ENCODE measurements at places on chromosomes 13 and 19.

DNA sequence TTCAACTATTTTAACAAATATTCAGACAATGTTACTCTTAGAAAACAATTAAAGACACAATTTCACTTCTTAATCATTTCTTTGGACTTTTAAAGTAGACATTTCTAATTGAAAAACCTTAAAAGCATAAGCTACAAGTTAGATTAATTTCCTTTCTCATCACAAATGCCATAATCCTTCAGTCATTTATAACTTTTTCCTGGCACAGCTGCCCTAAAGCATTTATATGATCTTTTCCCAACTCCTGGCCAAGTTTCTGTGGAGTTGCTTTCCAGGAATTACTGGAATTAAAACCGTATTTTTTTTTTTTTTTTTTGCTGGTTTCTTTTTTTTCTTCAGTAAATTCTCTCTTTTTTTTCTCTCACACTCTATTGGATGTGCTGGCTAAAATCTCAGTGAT, 615.9 kb downstream of the TBC1D4 start:
- DNase-seq: no peak

- DNase-seq: no peak
Observed at GRCh38 chr19:45814851-45815480, at the start of gene RSPH6A. TSS of gene RSPH6A (minus strand) at chr19:45815308. CDS start at chr19:45815176, 132 bp downstream.

DNA sequence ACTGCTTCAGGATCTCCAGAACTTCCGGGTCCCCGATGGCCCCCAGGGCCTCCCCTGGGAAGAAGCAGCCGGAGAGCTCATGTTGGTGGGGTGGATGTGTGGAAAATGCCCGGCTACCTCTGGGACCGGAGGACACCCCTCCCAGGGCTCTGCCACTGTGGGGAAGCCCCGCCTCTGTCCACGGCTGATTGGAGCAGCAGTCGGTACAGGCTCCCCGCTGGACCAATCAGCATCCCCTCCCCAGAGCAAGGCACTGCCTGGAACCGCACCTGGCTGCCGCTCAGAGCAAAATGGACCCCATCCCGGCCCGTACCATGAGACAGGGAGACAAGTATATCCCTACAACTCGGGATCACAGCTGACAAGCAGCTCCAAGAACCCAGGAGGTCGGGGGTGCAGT, 6.4 kb downstream of the DOHH start:
- no peak for DNase-seq

DNA sequence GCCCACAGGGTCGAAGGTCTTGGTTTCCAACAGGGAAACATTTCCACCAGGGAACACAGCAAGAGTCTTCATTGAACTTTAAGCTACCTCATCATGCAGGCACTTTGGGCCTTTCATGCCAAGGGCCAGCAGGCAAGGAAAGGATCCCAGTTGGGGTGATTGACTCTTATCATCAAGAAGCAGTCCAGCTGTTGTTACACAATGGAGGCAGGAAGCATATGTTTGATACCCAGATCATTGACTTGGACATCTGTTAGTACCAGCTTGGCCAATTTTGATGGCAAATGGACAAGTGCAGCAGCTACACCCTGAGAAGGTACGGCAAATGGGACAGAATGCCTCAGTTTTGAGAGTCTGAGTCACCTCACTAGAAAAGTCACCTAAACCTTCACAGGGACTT, 10.9 kb upstream of the RCBTB1 start:
- DNase-seq: no peak

- no peak for DNase-seq
Observed at GRCh38 chr19:21221693-21222092, 79.9 kb downstream of the ZNF431 start.

- peak; percentile 90 for DNase-seq
Observed at GRCh38 chr19:58150328-58150921, at the start of gene ZNF329. TSS of gene ZNF329 (minus strand) at chr19:58150789. CDS start at chr19:58129503, 21,286 bp downstream.

- DNase-seq: no peak
Observed at GRCh38 chr19:3189702-3190469, 4.2 kb downstream of the NCLN start.

- DNase-seq: no peak
Observed at GRCh38 chr19:18587561-18587960, 1.0 kb upstream of the REX1BD start.

DNA sequence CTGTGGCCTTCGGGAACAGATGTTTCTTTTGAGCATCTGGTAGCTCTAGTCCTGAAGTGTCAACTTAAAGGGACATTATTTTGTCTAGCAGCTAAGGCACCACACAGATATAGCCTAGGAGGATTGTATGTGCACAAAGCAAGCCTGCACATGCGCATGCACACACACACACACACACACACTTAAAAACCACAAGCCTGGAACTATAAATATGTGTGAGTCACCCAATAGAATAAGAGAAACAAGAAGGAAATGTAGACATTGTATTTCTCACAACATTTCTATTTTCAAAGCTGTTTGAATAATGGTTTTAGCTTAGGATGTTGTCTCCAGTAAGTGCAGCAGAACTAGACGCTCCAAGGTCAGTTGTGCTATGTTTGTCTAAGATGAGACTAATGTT, 516.5 kb downstream of the SUCLA2 start:
- DNase-seq: no peak

GRCh38 chr19:14615623-14616022, 32.7 kb downstream of the CLEC17A start:
- no peak for DNase-seq

GRCh38 chr13:47100214-47100853, 203.5 kb upstream of the HTR2A start:
- DNase-seq: no peak

DNA sequence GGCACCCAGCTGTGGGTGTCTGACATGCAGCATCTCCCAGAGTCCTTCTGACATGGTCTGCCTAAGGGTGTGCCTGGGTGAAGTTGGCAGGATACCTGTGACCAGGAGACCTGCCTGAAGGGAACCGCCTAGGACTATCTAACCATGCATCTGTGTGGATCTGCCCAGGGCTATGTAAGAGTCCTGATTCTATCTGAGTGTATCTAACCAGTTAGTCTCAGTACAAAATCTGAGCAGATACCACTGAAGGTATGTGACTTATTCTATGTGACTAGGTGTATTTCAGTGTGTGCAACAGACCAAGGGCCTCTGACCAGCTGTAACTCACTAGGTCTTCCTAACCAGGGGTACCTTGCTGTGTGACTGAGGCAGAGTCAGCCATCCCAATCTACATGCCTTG, 28.2 kb upstream of the FBL start:
- DNase-seq: no peak

DNA sequence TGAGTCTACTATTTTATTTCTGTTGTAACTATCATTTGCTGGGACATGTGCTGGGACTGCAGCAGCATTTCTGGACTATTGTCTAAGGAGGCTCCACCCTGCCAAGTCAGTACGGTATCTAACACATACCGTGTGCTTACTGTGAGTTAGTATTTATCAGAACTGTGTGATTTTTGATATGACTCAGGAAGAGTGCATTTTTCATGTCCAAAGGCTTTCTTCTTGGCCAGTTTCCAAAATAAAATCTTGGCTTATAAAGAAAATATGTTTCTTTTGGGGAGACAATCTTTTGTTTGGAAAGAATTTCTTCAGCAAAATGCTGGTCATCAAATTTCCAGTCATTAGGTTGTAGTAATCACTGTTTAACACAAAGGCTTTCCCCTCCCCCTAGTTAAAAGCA, 11.6 kb downstream of the PARP4 start:
- DNase-seq: no peak

Measured in activated T-helper 9 cell treated with anti-CD3 and anti-CD28 coated beads, Interleukin-2, amount 50 U/mL, for 16 hours (primary cell).